NCI-H1105 (cell line): ENCODE measurements at places on chromosomes 11 and 22.

DNA sequence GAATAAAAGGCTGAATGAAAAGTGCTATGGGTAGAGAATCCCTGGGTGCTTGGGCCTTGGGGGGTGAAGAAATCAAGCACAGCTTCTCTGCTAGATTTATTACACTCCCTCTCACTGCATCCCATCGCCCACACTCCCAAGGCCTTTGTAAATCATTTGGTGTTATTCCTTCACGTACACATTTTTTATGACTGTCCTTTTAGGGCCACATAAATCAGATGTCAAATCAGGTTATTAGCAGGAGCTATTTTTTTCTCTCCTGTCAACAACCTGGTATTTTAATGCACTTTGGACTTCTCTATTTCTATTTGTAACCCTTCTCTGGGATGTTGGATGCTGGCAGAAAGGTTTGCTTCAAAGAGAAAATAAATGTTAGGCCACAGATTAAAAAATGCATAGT lies 408.8 kb downstream of the INSC start:
- DNase-seq = no peak

GRCh38 chr11:134501406-134502152 lies 89.5 kb upstream of the B3GAT1 start:
- no peak for DNase-seq

DNA sequence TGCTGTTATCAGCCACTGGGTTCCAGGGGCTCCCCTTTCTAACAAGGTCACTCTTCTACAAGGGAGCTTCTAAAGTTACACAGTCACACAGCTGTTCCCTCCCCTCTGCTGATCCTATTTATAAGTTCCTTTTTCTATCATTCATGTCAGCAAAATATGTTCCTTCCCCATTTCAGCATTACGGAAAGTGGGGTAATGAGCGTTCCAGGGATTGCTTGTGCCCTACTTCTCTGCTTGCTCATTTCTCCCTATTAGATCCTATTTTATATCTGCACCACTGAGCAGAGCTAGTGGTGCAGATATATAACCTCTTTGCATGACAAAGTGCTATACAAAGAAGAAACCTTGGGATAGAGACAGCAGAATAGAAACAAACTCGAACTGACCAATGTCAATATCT lies 22.7 kb upstream of the PLEKHB1 start:
- DNase-seq = no peak

DNA sequence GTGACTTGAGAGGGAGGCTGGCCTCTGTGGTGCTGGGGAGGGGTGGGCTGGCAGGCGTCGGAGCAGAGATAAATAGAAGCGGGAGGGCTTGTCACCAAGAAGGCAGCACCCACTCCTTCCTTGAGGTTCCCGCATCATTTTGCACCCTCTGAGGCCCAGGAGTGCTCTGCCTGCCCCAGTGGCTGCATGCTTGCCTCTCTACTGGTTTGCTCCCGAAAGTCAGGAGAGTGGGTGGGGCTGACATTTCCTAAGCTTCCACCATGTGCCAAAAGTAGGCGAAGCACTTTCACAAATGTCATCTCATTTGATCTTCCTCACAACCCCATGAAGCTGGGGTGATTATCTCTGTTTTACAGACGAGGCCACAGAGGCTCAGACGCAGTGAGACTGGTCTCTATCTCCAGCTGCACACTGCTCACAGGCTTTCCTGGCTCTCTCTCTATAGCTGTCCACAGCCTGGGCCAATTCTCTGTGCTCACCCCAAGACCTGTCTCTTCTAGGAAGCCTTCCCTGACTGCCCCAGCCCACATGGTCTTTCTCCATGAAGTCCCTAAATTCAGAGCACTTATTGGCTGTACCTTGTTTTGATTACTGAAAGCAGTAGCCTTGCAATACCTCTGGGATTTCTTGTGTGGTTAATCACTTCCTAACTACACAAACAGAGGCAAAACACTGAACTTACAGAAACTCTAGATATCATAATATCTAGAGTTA lies 2.6 kb upstream of the UCP3 start:
- no peak for DNase-seq

- DNase-seq = no peak
Measured at GRCh38 chr22:24207264-24208011, 26.2 kb downstream of the SUSD2 start.

DNA sequence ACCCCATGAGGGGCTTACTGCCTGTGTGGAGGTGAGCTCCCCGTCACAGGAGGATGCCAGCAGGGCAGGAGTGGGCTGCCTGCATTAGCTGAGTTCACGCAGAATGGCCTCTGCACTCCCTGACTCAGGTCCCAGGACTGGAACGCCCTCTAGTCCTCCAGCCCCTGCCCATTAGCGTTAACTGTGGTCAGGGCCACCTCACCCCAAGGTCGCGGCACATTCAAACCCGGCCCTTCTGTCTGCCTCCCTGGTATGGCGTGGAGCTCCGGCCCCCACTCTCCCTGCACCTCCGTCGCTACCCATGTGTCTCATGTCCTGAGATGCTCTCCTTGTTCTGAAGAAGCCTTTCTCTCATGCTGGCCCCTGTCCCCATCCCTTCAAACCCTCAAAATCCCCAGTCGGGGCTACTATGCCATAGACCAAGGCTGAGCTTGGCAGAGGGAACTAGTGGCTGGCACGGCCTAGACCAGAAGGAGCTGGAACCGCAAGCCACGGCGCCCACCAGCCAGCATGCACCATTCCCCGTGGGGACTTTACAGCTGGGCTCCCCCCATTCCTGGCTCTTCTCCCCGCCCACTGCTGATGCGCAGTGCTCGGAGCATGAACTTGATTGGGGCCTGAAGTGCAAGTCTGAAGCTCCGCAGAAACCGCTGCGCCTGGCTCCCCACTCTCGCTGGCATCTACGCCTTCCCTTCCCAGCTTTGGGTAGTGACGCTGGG lies 79.5 kb upstream of the RTL6 start:
- DNase-seq = no peak

GRCh38 chr22:37229805-37230672 lies 14.0 kb downstream of the RAC2 start:
- DNase-seq = no peak

DNA sequence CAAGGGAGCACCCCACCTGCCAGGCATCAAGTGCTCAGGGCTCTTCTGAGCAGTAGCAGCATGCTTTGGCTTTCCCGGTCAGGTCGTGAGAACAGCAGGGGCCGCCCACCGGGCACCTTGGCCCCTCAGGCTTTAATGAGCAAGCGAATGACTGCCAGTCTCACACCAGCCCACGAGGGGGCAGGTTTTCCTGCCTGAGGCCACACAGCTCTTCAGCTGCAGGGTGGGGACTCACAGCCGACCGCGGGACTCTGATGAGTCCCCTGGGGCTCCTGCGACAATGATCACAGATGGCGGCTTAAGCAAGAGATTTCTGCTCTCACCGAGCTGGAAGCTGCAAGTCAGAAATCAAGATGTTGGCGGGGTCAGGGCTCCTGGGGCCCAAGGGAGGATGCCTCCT lies 14.3 kb upstream of the FGF19 start:
- DNase-seq = peak; percentile 75

- no peak for DNase-seq
Measured at GRCh38 chr11:44226945-44227344, 83.0 kb downstream of the ALX4 start.

- DNase-seq = no peak
Measured at GRCh38 chr22:41898645-41899044, 16.2 kb downstream of the SHISA8 start.
